ENCODE measurements at places on chromosomes 7 and 10.

GRCh38 chr7:50632561-50633413, 67.6 kb upstream of the DDC start:
- peak; percentile 70 for DNase-seq

DNA sequence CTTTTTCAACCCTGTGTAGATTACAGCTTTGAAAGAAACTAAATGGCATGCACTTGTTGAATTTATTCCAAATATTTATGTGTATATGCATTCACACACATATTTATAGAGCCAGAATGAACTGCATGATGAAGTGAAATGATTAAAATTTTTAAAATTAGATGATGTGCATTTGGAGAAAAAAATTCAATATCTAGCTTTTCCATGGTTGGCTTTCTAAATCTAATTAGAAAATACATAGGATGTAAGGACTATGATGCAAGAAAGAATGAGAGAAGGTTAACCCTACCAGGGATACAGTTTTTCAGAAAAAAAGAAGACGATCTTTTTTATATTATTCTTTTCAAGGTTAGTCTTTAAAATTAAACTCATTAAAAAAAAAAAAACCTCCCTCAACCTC, 204.5 kb downstream of the TRIL start:
- DNase-seq = no peak

GRCh38 chr10:33152750-33153149, 181.7 kb downstream of the NRP1 start:
- no peak for DNase-seq

DNA sequence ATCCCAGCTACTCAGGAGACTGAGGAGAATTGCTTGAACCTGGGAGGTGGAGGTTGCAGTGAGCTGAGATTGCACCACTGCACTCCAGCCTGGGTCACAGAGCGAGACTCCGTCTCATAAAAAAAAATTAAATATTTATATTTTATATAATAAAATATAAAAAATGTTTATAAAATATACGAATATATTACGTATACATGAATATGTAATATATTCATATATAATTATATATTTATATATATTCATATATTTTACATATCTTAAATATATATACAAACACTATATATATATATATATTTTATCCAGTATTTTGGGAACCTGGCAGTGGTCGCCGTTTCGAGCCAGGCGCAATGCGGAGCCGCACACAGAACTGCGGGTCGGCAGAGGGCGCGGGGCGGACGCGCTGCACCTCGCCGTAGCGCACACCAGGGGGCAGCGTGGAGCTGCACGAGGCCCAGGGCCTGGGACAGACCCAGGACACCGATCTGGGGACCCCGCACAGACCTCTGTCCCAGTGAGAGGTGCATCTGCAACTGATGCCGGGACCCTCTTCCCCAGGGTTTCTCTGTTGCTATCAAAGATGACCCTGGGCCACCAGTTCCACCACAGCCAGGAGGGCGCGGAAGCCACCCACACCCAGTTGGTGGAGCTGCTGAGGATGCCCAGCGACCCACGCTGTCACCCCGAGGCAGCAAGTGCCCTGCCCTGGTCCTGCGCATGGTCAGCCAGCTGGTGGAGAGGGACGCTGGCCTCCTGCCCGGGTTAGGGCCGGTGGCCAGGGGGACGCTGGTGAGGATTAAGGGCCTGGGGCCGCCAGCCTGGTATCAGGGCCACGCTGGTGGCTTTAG, 22.7 kb downstream of the AP5Z1 start:
- peak; percentile 68 for DNase-seq

GRCh38 chr10:6045878-6046772, 16.0 kb downstream of the IL2RA start:
- peak; percentile 47 for DNase-seq

Data from activated CD8-positive, alpha-beta T cell treated with anti-CD3 and anti-CD28 coated beads for 36 hours (primary cell).